Activated CD4-positive, CD25-positive, alpha-beta regulatory T cell treated with anti-CD3 and anti-CD28 coated beads, Interleukin-2, amount 50 U/mL, for 72 hours (primary cell): ENCODE measurements at places on chromosomes 2 and 18.

DNA sequence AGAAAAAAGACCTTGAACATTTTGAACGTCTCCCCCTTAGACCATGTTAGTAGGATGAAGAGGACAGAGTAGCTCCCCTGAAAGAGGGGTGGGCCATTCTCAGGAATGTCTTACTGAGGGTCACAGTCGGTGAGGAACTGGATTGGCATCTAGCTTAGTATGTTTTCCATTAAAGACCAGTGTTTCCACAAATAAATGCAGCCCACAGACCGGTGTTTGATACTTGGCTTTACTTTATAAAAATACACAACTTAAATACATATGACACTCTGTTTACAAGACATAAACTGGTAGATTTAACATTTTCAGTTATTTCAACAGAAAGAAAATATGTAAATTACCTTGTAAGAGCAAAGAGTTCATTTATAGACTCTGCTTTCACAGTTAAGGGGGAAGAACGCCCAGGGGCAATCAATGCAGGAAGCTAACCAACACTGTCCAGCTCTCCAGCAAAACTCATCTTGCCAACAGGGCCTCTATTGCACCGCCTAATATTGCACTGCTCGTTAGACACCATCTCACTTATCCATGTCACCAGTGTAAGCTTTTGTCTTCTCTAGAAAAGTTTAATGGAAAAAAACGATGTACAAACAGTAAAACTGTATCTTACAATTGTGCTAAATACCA is 23.5 kb upstream of the ADCY3 start:
- DNase-seq, result no peak

- no peak for DNase-seq
Observed at GRCh38 chr2:221641181-221641871, 69.2 kb upstream of the EPHA4 start.

GRCh38 chr18:39037925-39038324 is 1472.3 kb upstream of the CELF4 start:
- no peak for DNase-seq

DNA sequence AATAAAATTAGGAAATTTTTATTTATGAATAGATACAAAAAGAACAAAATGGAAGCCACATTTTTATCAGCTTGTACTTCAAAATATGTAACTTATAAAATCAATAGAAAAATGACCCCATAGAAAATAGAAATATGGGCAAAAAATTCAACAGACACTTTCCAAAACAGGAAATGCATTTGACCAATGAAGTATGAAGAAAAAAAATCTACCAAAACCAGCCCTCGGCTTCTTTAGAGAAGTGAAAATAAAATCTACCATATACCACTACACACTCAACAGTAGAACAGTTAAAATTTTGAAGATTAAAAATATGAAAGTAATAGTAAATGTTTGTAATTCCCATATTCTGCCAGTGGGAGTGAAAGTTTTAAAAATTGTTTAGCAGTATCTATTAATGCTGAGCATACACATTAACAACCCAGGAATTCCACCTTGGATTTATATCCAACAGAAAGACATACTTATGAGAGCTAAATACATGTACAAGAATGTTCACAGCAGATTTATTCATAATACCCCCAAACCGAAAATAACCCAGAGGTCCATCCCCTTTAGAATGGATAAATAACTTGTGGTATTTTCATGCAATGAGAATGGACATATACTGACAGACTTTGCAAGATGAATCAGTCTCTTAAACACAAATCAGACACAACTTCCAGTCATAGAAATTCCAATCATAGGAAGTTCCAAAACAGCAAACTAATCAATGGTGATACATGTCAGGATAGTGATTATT is 318.0 kb downstream of the FIGN start:
- DNase-seq, result no peak

GRCh38 chr2:195009202-195009601 is 647.8 kb upstream of the SLC39A10 start:
- no peak for DNase-seq

DNA sequence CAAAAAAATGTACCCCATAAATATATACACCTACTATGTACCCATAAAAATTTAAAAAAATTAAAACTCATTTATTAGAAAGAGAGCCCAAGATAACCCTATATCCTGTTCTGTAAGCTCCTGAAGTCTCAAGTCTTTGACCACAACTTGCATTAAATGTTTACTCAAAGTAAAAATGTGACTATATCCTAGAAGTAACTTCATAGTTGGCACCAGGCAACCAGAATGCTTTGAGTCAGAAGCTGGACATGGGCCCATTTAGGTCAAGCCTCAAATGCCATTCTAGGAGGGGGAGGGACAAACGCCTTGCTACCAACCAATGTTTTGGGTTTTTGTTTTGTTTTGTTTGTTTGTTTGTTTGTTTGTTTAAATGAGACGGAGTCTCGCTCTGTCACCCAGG is 9.3 kb upstream of the TBC1D8 start:
- no peak for DNase-seq

GRCh38 chr2:176484838-176485237 is 215.6 kb downstream of the MTX2 start:
- no peak for DNase-seq

- no peak for DNase-seq
Observed at GRCh38 chr2:121969166-121969565, 213.7 kb downstream of the TSN start.

DNA sequence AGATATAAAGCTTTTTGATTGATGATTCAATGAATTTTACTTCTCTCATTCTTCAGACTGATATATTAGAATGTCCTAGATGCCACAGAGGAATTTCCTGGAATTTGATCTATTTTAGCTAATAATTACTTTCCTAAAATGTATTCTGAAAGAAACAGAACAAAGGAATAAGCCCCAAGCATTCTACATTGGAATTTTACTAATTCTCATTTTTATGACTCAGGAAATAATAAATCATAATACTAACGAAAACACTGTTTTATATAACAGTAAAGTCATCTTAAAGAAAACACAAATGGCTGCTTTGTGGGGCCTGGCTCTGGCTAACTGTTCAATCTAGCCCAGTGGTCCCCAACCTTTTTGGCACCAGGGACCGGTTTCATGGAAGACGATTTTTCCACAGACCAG is 68.6 kb upstream of the LPIN2 start:
- DNase-seq, result no peak

DNA sequence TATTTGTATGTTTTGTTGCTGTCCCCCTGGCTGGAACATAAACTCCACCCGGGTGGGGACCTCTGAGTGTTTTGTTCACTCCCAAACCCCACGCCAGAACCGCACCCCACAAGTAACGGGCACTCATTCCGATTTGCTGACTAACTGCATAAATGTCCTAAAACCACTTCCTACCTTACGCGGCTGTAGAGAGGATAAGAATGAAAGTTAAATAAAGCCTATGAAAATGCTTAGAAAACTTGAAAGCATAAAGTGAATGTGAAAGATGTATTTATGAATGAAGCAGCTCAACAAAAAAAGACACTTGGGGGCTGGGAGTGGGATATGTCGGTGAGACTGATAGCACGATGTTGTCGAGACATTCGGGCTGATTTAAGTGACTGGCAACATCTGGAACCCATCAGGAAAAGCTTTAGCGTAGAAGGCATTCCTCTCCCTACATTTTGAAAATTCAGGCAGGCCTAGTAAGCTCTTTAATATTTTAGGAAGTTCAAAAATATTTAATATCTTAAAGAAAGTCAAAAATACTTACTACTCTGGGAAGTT is 206.7 kb downstream of the SH3RF3 start:
- no peak for DNase-seq

GRCh38 chr2:52835909-52836308 is 931.7 kb upstream of the CHAC2 start:
- no peak for DNase-seq

- DNase-seq, result no peak
Observed at GRCh38 chr2:69315160-69315761, 71.8 kb downstream of the GFPT1 start.
